Dermis blood vessel endothelial cell (primary cell): ENCODE measurements at places on chromosomes 7 and 10. TPM values are rescaled to one million over a fixed set of nuclear protein-coding genes. Genes with fewer than 3 reads are reported as not detected.

The RASA4B gene
- 10.1 and 13.1 TPM in 2 replicates for total RNA-seq

The FLNC gene
- total RNA-seq, result 117 and 331 TPM in 2 replicates

The MYH16 gene
- total RNA-seq, result 0.19 TPM in 1 of 2 replicates, not detected in the other

DNA sequence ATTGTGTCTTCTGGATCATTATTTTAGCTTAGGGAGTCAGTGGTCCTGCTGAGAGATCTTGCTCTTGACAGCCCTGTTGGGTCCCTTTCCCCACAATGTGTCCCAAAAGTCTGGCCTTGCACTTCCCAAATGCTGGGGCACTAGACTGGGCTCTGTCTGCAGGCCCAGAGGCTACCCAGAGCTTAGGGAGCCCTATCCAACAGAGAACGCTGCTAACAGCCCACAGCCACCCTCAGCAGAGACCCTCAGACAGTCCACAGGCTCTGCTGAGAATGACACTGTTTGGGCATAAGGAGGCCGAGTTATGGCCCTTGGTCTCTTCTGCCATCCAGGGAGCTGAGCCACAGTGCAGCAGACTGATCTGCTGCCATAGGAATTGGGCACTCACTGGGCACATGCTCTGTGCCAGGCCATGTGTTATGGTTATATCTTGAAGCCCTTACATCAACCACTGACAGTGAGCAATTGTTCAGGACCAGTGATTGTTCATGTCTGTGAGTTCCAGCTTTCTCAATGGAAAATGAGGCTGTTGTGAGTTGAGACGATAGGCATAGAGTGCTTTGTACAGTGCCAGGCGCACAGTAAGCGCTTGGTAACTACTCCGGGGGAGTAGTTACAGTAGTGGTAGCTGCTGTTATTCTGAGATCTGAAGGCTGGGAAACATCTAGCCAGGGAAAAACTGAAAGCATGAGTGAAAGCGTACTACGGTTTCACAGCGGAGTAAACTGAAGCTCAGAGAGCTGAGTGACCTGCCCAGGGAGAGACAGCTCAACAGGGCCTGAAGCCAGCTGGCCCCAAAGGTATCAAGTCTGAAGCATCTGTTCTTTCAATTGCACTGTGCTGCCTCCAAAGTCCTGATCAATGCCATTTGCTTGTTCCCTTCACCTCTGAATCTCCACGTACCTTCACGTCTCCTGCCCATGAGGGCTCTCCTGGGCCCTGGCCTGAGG, 77.6 kb upstream of the PRLHR start:
- no peak for DNase-seq

GRCh38 chr10:101131962-101132635, 999 bp downstream of the TLX1 start:
- DNase-seq, result no peak

DNA sequence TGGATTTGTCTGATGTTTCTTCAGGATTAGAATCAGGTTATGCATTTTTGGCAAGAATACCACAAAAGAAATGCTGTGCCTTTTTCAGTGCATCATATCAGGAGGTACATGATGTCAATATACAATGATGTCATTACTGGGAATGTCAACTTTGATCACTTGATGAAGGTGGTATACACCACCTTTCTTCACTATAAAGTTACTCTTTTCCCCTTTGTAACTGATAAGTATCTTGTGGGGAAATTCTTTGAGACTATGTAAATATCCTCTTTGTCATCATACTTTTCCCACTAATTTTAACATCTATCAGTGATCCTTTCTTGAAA, 65.9 kb upstream of the TCF7L2 start:
- no peak for DNase-seq

GRCh38 chr10:76049581-76050290, 618.3 kb downstream of the LRMDA start:
- no peak for DNase-seq

GRCh38 chr7:42372479-42372878, 135.5 kb upstream of the GLI3 start:
- DNase-seq, result no peak

- DNase-seq, result peak; percentile 66
Measured at GRCh38 chr10:77328272-77328816, 309.3 kb downstream of the KCNMA1 start.

- DNase-seq, result no peak
Measured at GRCh38 chr7:116544487-116544886, 19.7 kb downstream of the CAV1 start.

- no peak for DNase-seq
Measured at GRCh38 chr7:36663481-36663880, 60.8 kb downstream of the AOAH start.

DNA sequence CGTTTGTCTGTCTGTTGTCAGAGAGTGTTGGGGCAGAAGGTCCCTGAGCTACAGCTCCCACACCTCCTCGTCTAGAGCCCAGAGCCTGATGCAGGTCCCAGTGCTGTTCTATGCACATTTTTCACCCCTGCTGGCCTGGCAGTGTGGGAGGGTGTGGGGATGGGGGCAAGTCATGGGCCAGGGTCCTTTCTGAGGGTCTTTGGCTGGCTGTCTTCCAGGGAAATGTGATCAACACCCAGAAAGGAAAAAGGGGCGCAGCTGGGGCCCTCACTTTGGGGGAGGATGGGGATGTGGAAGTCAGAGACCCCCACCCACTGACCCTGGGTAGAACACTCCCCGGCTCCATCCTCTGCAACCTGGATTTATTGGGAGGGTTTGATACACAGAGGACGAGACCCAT, 50.0 kb upstream of the ZNF716 start:
- DNase-seq, result no peak

- DNase-seq, result no peak
Measured at GRCh38 chr7:122094549-122094948, 49.5 kb downstream of the AASS start.

GRCh38 chr10:67770537-67770936, 67.5 kb downstream of the DNAJC12 start:
- no peak for DNase-seq

DNA sequence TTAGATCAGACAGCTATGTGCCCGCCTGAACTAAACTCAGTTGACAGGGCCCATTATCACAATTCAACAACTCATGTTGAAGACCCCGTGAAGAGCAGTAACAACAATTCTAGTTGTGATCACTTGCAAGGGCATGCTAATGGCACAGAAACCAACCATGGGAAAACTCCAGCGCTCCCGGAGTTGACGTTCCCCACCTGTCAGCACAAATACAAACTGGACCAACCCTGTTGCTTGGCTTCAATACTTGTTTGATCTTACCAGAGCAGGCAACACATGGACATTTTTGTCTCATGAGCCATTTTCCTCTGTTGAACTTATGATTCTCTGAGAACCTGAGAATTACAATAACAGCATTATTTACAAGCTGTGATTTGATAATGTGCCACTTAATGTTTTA, 119.0 kb upstream of the LANCL2 start:
- DNase-seq, result no peak

DNA sequence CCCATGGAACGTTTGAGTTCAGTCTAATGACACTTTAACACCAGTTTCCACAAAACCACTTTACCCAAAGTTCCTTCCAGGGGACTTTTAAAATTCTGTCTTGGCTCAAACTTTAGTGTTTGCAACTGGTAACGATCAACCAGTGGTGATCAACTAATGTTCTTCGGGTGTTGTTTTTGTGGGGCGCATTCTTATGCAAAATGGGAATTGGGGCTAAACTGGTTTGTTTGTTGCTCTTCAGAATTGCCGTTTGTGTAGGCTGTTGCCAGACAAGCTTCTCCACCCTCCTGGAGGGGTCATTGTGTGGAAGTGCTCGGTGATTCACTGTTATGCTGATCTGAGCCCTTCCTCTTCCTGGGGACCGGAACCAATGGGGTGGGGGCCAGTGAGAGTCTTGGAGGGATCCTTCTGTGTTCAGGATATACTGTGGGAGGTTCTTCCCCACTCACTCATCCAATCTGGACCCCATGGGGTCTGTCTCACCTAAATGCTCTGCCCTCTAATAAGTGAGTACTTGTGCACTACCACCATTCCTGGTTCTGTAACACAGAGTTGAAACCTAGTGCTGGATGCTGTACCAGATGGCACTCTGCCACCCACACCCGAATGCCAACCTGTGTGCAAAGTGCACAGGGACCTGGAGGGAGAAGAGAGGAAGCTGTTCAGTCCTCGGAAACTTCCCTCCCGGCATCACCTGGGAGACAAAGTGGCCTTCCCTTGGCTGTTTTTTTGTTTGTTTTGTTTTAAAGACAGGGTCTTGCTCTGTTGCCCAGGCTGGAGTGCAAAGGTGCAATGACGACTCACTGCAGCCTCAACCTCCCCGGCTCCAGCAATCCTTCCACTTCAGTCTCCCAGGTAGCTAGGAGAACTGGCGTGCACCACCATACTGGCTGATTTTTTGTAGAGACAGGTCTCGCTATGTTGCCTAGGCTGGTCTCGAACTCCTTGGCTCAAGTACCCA, 2.1 kb downstream of the NFE2L3 start:
- DNase-seq, result peak; percentile 86

DNA sequence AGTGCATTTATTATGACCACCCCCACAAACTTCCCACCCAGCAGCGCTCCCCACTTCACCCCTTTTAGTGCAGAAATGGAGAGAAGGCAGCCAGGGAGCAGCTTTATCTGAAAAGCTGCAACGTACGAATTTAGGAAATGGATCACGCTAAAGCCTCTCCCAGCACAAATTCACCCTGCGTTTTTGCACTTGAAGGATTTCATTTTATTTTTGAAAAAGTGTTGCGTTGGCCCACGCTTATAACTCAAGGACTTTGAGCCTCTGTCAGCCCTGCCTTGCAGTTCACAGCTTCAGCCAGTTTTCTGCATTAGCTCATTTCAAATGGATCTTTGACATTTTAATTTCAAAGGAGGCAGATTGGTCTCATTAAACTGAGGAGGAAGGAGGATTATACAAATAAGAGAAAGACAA, 556.1 kb downstream of the KCNMA1 start:
- no peak for DNase-seq
